ENCODE measurements at places on chromosomes 3 and 15. TPM values are rescaled to one million over a fixed set of nuclear protein-coding genes. Genes with fewer than 3 reads are reported as not detected.

The P2RY12 gene
- not detected for total RNA-seq

GRCh38 chr15:74317820-74318375 lies 49.5 kb downstream of the CYP11A1 start:
- DNase-seq = peak; percentile 95

DNA sequence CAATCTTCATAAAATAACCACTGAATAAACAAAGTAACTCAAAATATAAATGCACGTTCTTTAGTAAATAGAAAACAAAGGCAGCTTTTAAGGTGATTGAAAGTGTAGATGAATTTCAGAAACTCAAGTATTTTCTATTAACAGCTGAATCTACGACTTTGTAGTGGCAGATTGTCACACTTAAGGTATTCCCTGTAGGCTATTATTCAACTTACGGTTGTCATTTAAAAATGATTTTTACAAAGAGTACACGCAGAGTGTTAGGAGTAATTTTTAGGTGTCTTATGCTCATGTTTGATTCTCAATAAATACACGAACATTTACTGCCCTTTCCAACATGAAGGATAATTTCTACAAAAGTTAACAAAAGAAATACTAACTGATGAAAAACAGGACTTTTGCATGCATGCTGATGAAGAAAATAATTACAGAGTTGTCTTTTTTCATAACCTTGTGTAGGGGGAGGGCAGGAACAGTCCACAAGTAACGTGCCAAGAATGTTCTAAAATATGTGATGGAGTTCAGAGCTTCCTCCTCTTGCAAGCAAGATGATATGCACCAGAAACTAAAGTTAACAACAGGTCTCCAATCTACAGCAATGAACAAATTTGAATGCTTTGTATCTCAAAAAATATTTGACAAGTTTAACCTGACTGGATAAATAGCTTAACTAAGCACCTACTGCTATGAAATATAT lies 16.7 kb downstream of the DCBLD2 start:
- peak; percentile 49 for DNase-seq

DNA sequence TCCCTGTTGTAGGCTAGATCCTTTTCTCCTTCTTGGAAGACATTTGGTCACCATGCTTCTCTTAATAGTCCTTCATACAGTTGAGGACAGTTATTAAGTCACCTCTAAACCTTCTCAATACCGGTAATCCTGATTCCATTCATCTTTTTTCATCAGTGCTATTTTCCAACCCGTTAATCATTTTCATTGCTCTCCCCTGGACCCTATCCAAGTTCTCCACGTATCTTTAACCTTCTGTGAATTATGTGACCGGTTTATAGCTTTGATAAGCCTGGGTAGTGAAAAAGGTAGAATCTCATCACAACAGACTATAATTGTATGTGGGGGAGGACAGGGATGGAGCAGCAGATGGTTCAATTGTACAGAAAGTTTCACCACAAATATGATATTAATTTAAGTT lies 168.5 kb downstream of the MECOM start:
- DNase-seq = no peak

- peak; percentile 71 for DNase-seq
Observed at GRCh38 chr3:187743195-187744141, 1.8 kb downstream of the BCL6 start.
